ENCODE measurements at places on chromosomes 2 and 18.

GRCh38 chr2:223834431-223834830 lies 3.0 kb downstream of the AP1S3 start:
- no peak for DNase-seq

DNA sequence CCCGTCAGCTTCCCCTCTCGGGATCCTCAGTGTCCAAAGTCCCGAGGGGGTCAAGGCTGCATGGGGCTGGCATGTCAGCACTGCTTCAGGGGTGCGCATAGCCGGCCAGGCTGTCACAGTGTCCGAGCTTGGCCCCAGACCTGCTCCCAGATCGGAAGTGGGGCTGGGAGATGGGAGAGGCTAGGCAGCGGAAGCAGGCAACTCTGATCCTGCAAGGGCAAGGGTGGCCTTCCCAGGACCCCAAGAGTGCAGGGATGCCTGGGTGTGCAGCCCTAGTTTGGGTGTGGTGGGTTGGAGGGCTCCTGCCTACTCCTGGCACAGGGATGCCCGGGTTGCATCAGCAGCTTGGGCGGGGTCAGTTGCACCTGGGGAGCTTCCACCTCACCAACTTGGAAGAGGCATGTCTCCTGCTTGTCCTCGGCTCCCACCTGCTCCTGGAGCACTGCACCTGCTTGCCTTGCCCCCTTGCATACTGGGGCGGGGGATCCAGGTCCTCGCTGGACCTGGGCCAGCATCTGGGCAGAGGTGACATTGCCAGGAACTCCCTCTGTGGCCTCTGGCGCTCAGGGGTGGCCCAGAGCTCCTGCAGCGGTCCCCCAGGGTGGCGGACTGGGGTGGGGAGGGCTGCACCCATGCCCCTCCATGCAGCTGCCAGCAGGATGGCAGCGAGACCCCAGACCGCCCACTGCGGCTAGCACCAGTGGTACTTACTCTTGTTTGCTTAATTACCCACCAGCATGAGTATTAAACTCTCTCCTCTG lies 41.3 kb downstream of the CBLN2 start:
- DNase-seq = no peak

- no peak for DNase-seq
Observed at GRCh38 chr2:16584084-16584483, 81.5 kb downstream of the CYRIA start.

- no peak for DNase-seq
Observed at GRCh38 chr18:25256439-25256838, 95.5 kb downstream of the ZNF521 start.

- DNase-seq = peak; percentile 79
Observed at GRCh38 chr2:41869542-41870264, 178.1 kb upstream of the PKDCC start.

GRCh38 chr18:37611614-37612279 lies 46.1 kb upstream of the CELF4 start:
- no peak for DNase-seq

DNA sequence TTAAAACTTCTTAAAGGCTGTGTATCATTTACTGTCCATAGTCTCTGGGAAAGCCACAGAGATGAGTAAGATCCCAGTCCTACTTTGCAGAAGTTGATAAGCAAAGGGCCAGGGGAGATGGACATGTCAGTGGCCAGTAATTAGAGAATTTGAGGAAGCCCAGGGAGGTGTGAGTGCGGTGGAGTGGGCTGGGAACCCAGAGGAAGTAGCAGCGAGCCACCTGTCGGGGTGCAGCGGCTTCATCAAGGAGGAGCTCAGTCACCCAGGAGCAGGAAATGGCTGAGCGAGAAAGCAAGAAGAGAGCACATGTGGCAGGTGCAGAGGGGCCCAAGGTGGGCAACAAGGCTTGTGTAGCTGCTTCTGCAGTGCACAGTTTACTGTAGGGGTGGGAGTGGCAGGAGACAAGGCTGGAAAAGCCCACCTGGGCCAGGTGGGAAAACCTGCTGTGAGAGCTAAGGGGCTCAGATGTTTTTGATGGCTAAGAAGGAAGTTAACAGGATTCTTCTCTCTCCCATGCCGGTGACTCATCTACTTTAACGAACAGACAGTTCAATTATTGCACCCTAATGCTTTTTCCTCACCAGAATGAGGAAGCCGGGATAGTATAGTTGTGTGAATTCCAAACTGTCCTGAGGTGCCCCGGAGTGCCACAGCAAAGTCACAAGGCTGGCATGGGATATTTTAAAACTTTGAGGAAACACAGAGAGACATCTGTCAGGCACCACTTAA lies 34.8 kb upstream of the MGAT5 start:
- DNase-seq = no peak

- DNase-seq = no peak
Observed at GRCh38 chr2:30775833-30776232, 31.4 kb downstream of the CAPN13 start.

- peak; percentile 55 for DNase-seq
Observed at GRCh38 chr2:190137561-190137960, 75.0 kb upstream of the MSTN start.

GRCh38 chr2:72921853-72922252 lies 4.5 kb downstream of the EMX1 start:
- DNase-seq = no peak

GRCh38 chr2:230669386-230669950 lies 43.2 kb upstream of the CAB39 start:
- DNase-seq = no peak
